ENCODE measurements at places on chromosomes 1 and 21.

DNA sequence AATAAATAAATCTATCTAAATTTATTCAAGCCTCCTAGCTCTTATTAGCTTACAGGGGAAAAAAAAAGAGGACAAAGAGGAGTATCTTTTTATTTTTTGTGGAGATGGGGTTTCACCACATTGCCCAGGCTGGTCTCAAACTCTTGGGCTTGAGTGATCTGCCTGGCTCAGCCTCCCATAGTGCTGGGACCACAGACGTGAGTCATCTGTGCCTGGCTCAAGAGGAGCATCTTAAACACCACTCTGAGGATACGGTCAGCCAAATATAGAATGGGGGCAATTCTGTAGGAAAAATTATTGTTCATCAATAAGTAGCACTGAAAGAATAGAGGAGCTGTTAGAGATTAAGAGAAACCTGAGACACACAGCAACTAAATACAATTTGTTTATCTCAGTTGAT lies 24.1 kb downstream of the SLC45A3 start:
- DNase-seq: no peak

- no peak for DNase-seq
Observed at GRCh38 chr1:99728494-99729235, 37.8 kb downstream of the FRRS1 start.

GRCh38 chr1:116448785-116449385 lies 75.8 kb downstream of the ATP1A1 start:
- no peak for DNase-seq

- DNase-seq: no peak
Observed at GRCh38 chr1:179251675-179252074, 22.2 kb upstream of the ABL2 start.

- DNase-seq: no peak
Observed at GRCh38 chr1:88867743-88868521, 23.4 kb downstream of the GTF2B start.

DNA sequence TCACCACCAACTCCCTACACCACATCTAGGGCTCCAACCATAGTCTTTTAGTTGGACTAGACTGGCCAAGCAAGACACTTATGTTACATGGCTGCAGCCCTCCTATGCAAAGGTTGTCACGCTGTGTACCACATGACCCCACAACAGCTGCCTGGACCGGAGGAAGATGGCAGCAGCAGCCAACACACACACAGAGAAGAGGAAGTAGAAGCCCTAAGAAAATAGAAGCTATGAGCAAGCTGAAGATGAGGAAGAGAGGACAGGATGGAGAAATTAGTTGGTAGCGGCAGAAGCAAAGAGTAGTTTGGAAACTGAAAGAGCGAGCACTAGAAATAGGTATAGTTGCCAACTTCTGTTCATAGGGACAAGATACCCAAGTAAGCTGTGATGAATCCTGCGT lies 60.8 kb upstream of the RALGPS2 start:
- DNase-seq: no peak

DNA sequence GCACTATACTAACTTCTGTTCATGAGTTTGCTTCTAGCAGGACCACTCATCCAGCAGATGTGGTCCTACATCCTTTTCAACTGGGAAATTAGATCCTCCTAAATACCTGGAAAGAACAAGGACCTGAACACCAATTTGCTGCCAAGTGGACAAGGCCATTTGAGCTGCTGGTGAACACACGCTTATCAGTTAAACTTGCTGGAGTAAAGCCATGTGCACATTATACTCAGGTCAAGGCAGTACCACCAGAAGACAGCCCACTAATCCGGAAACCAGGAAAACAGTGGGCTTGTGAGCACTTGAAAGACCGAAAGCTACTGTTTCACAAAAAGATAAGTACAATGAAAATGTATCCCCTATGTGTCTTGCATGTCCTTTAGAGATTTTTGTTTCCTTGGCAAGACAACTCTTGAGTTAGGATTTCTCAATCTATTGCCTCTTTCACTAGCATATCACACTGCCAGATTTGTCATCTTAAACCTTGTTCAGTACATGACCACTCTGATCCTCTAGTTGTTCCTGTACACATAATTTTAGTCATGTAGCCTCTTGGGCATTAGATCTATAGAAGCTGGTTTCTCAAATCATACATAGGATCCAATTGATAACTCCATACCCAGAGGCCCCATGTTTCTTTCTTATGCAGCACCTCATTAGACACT lies 4.5 kb upstream of the REN start:
- no peak for DNase-seq

DNA sequence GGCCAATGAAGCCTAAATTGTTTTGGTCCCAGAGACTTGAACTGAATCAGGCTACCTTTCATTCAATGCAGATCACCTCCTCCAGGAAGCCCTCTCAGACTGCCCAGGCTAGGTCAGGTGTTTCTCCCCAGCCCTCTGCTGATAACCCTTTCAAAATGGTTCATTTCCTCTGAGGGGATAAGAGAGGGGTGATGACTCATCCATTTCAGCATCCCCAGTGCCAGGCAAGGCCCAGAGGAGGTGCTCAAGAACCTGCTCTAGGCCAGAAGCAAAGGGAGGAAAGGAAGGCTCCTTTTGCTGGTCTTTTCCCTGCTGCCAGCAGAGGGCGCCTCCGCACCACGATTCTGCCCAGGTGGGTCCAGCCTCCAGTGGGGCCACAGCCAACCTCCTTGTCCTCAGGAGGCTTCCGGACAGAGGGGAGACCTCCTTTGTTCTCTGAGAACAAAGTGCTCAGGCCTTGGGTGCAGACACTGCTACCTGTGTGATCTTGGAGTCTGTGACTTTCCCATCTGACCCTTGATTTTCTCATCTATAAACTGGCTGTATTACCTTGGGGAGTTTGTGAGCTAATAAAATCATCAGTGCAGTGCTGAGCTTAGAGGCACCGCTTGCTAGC lies 45.3 kb upstream of the ARHGEF10L start:
- no peak for DNase-seq

GRCh38 chr1:183159960-183160359 lies 26.1 kb upstream of the LAMC2 start:
- peak; percentile 59 for DNase-seq
